Jurkat, Clone E6-1 (cell line): ENCODE measurements at places on chromosomes 12 and 14.

DNA sequence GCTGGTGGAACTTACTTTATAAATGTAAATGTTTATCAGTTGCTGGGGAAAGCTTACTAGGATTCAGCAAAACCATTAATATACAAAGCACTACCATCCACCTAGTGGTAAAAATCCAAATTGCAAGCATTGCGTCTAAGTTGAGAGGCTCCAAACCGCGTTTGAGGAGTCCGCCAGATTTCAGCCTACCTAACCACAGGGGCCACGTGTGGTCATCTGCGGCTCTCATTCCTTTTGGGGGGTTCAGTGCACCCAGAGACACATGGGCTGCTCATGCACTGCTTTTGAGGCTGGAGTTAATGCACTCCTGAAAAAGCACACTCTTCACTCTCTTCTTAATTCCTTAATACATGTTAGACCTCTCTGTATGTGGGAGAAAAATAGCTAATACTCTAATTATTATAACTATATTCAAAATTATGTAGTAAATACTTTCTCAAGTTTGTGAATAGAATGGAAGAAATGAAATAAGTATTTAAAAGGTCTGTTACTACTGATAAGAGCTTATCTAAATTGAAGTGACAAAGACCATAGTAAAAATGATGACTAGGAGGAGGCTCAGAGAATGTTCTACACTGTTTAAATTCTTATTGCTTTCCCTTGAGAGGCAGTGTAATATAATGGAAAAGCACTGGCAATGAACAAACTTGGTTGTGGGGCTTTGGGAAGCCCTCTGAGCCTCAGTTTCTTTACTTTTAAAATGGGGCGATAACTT lies 41.4 kb upstream of the MANSC4 start:
- peak; percentile 53 for DNase-seq

DNA sequence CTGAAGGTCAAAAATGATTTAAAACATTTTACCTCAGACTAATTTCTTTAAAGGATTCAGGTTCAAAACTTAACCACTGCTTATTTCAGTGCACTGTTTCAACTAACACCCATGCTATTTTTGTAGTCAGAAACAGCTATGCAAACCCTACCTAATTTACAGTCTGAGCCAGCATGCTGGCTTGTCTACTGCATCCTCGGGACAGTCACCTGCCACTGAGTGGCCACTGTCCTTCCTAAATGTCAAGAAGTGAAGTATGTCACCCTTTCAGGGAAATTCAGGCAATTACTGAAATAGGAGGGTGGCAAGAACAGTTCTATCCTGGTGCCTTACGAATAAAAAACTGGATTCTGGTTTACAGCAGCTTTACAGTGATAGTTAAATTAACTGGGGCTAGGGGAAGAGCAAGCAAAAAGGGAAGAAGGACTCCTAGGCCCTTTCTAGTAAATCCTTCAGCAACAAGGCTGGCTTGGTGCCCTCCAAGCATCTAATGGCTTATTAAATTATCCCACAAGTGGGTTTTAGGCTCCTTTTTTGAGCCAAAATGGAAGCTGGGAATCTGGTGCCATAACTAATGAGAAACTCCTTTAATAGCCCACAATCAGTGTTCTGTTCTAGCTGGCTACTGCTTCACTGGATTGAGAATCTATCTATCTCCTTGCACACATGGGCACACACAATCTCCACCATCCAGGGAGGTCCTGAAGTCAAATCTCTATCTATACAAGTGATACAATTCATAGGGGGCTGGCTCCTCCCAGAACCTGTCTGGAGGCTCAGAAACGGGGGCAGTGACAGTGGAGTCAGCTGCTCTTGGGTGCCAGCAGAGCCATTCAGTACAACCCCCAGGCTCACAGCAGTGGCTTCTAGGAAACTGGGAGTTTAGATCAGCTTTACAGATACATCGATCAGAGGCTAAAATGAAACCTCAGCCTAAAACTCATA lies 43.4 kb downstream of the SH2B3 start:
- no peak for DNase-seq

- no peak for DNase-seq
Observed at GRCh38 chr14:42095155-42095554, 488.5 kb downstream of the LRFN5 start.

- DNase-seq = no peak
Observed at GRCh38 chr12:92155733-92156132, 10.1 kb upstream of the BTG1 start.

DNA sequence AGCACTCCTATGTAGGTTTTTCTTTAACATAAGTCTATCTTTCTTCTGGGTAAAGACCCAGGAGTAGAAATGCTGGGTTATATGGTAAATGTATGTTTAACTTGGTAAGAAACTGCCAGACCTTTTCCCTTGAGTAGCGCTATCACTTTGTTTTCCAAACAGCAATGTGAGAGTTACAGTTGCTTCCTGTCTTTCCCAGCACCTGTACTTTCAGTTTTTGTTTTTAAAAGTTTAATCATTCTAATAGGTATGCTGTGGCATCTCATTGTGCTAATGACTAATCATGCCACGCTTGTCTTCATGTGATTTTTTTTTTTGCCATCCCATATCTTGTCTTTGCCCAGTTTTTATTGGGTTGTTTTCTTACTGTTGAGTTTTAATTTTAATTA lies 28.1 kb downstream of the GIT2 start:
- DNase-seq = no peak
